ENCODE measurements at places on chromosomes 2 and 18. TPM values are rescaled to one million over a fixed set of nuclear protein-coding genes. Genes with fewer than 3 reads are reported as not detected.

Gene IL1RN
- not detected for polyA plus RNA-seq

Gene CD8A
- 0.16 TPM for polyA plus RNA-seq

Gene YPEL5
- polyA plus RNA-seq, result 86.3 TPM

- no peak for DNase-seq
Observed at GRCh38 chr2:231936491-231936890, 10.3 kb upstream of the NPPC start.

- DNase-seq, result no peak
Observed at GRCh38 chr2:208025814-208026184, 472 bp upstream of the PLEKHM3 start.

DNA sequence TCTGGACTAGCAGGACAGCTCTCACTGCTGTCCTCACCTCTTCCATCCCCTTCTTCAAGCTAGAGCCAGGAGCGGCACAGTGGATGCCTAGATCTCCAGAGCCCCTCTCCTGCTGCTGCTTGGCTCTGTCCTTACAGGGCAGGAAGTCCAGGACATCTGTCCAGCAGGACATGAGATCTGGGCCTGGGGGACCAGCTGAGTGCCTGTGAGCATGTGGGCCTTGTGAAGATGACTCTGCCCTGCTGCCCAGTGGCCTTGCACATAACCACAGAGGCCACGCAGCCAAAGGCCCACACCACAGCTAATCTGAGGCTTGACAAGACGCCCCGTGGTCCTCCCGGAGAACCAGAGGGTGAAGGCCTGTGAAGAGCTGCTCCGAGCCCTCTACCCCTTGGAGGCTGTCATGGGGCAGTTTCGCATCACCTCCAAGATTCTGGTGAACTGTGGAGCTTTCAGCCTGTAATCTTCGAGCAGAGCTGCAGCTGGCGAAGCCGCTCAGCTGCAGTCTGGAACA, 516.7 kb upstream of the HS6ST1 start:
- no peak for DNase-seq

DNA sequence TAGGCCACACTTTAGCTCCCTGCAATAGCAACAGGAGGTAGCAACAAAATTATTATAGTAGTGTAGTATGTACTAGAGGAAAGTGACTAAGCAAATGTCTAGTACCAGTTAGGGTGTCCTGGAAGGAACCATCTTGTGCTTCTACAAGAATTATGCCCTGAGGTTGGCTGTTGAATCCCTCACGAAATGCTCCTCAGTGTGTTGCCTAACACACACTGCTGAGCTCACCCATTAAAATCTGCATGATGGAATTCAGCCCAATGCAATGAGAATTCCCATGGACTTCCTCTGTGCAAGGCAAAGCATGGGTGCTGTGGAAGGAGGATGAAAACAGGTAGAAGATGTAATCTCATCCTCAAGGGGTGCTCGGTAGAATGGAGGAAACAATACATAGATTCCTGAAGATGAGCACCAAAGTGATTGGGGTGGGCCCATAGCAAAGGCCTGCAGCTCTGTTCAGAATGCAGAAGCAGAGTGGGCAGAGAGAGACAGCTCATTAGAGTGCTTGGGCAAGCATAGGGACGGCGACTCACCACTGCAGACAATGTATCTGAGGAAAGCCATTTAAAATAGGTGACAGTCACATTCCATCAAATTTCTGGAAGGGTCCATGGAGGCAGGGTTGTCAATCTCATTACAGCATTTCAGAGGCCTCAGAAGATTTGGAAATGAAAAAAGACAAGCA, 1.2 kb upstream of the UGT1A7 start:
- no peak for DNase-seq

GRCh38 chr2:3121601-3122000, 256.0 kb downstream of the EIPR1 start:
- DNase-seq, result no peak
